BE2C (cell line): ENCODE measurements at places on chromosomes 7 and 10.

- DNase-seq, result no peak
These were observed 830.4 kb upstream of the IGFBP3 start for GRCh38 chr7:46751471-46751870.

DNA sequence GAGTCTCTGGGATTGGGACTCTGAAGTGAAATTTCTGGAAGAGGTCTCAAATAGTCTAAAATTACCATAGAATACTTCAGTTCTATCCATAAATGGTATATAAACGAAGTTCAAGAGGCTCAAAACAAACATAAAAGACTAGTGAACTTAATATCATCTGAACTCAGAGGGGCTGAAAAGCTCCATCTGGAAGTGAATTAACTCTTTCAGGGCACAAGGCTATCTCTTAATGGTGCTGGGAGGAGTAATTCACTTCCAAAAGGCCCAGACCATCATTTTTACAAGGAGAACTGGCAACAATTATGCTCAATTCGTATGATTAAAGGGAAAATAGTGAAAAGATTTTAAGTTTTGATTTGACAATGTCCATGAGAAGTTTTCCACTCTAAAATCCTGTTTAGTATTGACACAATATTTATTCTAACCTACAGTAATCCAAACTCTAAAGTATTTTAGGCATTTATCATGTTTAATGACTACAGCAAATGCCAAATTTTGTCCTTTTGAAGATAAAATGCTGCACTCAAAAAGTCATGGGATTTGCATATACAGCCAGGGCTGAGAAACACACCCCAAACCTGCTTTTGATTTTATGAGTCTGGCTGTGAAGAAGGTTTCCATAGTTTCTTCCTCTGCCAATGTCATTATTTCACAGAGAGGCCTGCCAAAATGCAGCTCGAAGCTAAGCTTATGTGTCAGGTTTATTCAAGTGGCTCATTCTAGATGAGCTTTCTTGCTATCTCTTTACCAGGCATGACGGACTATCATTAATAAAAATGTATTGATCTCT lies 143.9 kb downstream of the HIBADH start:
- no peak for DNase-seq

DNA sequence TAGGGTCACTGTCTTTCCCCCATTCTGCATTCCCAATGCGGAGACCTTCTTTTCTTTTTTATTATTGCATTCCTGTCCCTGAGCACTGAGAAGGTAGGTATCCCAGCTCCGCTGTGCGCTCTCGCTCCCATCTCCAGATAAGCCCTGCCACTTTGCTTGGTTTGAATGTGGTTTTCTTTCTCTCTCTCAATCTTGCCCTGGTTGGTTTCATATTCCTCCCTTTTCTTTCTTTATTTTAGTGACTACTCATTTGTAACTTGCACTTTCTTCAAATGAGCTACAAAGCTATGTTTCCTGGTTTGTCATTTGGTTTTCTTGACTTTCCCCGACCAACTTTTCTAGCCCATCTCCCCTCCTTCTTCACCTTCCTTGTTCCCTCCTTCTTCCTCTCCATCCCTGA lies 29.0 kb upstream of the HSPB1 start:
- DNase-seq, result no peak

DNA sequence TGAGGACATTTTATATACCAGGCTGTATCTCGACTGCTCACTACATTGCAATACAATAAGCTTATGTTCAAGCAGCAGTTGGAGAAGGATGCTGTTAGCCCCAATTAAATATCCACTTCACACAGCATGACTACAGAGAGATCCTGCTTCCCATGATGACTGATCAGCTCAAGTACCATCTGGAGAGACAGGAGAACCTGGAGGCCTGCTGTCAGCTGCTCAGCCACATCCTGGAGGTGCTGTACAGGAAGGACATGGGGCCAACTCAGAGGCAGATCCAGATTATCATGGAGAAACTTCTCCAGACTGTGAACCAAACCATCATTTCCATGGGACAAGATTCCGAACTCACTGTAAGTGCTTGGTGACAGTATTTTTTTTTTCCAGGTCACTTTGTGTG lies 22.5 kb downstream of the RNF133 start:
- no peak for DNase-seq

- DNase-seq, result no peak
These were observed 360.9 kb downstream of the NEBL start for GRCh38 chr10:20535897-20536881.

GRCh38 chr10:74982634-74982982 lies 128.8 kb upstream of the SAMD8 start:
- no peak for DNase-seq

DNA sequence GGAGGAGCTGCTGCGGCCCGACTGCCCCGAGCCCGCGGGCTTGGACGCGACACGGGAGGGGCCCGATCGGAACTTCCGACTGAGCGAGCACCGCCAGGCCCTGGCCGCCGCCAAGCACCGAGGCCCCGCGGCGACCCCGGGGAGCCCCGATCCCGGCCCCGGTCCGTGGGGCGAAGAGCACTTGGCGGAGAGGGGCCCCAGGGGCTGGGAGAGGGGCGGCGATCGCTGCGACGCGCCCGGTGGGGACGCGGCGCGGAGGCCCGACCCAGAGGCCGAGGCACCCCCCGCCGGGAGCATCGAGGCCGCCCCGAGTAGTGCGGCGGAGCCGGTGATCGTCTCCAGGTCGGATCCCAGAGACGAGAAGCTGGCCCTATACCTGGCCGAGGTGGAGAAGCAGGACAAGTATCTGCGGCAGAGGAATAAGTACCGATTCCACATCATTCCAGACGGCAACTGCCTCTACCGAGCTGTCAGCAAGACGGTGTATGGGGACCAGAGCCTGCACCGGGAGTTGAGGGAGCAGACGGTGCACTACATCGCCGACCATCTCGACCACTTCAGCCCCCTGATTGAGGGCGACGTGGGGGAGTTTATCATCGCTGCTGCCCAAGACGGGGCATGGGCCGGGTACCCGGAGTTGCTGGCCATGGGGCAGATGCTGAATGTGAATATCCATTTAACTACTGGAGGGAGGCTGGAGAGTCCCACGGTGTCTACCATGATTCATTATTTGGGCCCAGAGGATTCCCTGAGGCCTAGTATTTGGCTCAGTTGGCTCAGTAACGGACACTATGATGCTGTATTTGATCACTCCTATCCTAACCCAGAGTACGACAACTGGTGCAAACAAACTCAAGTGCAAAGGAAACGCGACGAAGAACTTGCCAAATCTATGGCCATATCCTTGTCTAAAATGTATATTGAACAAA lies 1.4 kb downstream of the OTUD1 start:
- DNase-seq, result no peak

DNA sequence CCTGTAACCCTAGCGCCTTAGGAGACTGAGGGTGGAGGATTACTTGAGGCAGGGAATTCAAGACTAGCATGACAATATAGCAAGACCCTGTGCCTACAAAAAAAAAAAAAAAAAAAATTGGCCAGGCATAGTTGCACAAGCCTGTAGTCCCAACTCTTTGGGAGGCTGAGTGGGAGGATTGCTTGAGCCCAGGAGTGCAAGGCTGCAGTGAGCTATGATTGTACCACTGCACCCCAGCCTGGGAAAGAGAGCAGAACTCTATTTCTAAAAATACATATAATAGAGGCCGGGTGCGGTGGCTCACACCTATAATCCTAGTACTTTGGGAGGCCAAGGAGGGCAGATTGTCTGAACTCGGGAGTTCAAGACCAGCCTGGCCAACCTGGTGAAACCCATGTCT lies 10.2 kb upstream of the SORBS1 start:
- no peak for DNase-seq

GRCh38 chr7:23472956-23473843 lies 2.9 kb upstream of the IGF2BP3 start:
- peak; percentile 39 for DNase-seq

GRCh38 chr10:103691723-103692435 lies 163.5 kb downstream of the SH3PXD2A start:
- DNase-seq, result no peak

GRCh38 chr10:131448171-131448570 lies 136.7 kb upstream of the TCERG1L start:
- DNase-seq, result no peak

DNA sequence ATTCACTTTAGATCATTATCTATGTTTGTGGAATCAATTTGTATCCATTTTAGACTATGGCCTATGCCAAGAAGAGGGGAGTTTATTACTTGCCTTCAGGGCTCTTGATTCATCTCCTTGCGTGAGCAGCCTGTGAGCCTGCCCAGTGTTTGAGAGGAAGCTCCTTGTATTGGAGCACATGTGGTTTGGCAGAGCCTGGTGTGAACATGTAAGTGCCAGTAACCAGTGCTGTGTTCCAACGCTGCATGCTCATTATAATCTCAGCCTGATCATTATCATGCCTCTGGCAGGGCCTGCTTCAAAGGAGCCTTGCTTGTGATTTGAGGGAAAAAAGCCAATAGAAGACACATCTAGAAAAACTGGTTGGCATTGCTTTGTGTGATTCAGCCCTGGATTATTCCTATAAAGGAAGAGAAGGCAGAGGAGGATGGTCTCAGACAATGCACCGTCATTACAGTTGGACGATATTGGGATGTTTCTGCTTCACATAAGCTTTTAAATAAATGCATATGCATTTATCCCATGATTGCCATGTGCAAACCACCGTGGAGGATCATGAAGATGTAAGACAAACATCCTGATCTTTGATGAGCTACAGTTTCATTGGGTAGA lies 203.4 kb upstream of the AHR start:
- no peak for DNase-seq

GRCh38 chr7:40873248-40873647 lies 738.4 kb downstream of the SUGCT start:
- no peak for DNase-seq

- no peak for DNase-seq
These were observed 114.0 kb upstream of the CNTNAP2 start for GRCh38 chr7:146002431-146003078.

- DNase-seq, result peak; percentile 74
These were observed 4.6 kb downstream of the BMI1 start for GRCh38 chr10:22325272-22326144.

- no peak for DNase-seq
These were observed 19.4 kb upstream of the CDC14C start for GRCh38 chr7:48904975-48905374.

DNA sequence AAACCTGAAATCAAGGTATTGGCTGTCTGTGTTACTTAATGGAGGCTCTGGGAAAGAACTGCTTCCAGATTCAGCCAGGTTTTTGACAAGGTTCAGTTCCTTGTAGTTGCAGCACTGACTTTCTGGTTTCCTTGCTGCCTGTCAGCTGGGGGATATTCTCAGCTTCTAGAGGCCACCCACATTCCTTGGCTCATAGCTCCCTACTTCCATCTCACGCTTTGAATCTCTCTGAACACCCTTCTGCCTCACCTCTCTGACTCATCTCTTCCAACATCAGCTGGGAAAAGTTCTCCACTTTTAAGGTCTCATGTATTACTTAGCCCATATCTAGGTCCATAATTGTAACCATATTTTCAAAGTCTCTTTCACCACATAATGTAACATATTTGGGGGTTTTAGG lies 22.9 kb upstream of the GPR22 start:
- DNase-seq, result no peak

DNA sequence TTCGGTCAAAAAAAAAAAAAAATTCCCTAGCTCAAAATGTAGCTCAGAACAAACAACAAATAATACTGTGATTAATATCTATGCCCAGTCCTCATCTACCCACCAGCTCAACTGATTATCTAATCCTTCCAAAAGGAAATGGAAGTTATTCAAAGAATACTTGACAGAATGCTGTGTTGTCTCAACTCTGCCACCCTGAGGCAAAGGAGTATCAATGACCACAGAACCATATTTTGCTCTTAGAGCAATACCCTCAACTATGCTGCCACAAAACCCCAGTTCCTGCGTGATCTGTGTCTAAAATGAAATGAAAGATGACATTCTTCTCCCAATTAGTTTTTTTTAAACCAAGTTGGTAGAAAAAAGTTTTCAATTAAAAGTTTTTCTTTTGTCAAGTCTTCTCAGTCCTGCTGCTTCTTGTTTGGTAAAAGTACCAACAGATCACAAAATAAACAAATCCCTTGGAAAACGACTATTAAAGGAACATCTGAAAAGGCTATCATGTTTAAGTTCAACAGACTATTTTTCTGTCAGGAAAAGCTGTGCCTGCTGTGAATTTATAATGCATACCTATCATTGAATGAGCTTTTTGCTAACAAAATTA lies 21.6 kb downstream of the RBM28 start:
- peak; percentile 28 for DNase-seq
